ENCODE measurements at places on chromosomes 4 and X. TPM values are rescaled to one million over a fixed set of nuclear protein-coding genes. Genes with fewer than 3 reads are reported as not detected.

Gene HMGN5
- total RNA-seq = 3.3 TPM

Gene LPAR4
- total RNA-seq = not detected

Gene FGB
- not detected for total RNA-seq

Gene ITIH6
- not detected for total RNA-seq

Gene NXF2B
- total RNA-seq = not detected

Gene KIT
- total RNA-seq = 0.65 TPM

Gene CT55
- not detected for total RNA-seq

Gene LIMCH1
- total RNA-seq = not detected

Gene PAGE2
- total RNA-seq = not detected

Gene PLK4
- 45.7 TPM for total RNA-seq

Gene RPS6KA3
- total RNA-seq = 76.6 TPM

Gene BEX1
- total RNA-seq = not detected

Gene RRH
- total RNA-seq = not detected

Gene HTN1
- not detected for total RNA-seq

Gene GPR143
- total RNA-seq = not detected

Gene NEUROG2
- not detected for total RNA-seq

Gene EREG
- total RNA-seq = not detected

Gene USP17L17
- not detected for total RNA-seq

Gene HOPX
- total RNA-seq = 215 TPM

Gene DCAF16
- total RNA-seq = 41.7 TPM

Gene JCHAIN
- total RNA-seq = 0.35 TPM

Gene SPANXD
- not detected for total RNA-seq

Gene CSAG2
- 1.3 TPM for total RNA-seq

Gene VCX2
- total RNA-seq = not detected

Gene FAT1
- 0.03 TPM for total RNA-seq

Gene SHROOM3
- total RNA-seq = not detected

Gene MMRN1
- total RNA-seq = 0.90 TPM

Gene SHROOM4
- total RNA-seq = not detected

Gene GPR82
- not detected for total RNA-seq

Gene SORCS2
- total RNA-seq = 0.10 TPM

Gene MAGEB6
- not detected for total RNA-seq

Gene NDST3
- not detected for total RNA-seq

Gene DCAF12L2
- total RNA-seq = not detected

Gene TGIF2LX
- not detected for total RNA-seq

Gene HNRNPH2
- total RNA-seq = 46.2 TPM

Gene CXCL8
- total RNA-seq = 12.5 TPM

Gene ADGRL3
- total RNA-seq = not detected

Gene IDUA
- 18.8 TPM for total RNA-seq

Gene NR3C2
- total RNA-seq = 4.1 TPM

Measured in activated CD4-positive, alpha-beta memory T cell treated with anti-CD3 and anti-CD28 coated beads, Interleukin-2, amount 10 ng/mL, durations not matched to agents 7 days and 5 days (primary cell).